ENCODE measurements at places on chromosomes 13 and 19.

GRCh38 chr19:1106841-1107660 lies 3.3 kb downstream of the GPX4 start:
- DNase-seq = no peak

- no peak for DNase-seq
Observed at GRCh38 chr13:20503088-20504083, 22.3 kb downstream of the CRYL1 start.

GRCh38 chr13:72198042-72198441 lies 331.0 kb upstream of the DACH1 start:
- DNase-seq = no peak

GRCh38 chr13:50672025-50672424 lies 171.5 kb downstream of the DLEU7 start:
- no peak for DNase-seq

- no peak for DNase-seq
Observed at GRCh38 chr13:20387006-20387405, 138.7 kb downstream of the CRYL1 start.
